ENCODE measurements at places on chromosomes 11 and 22.

DNA sequence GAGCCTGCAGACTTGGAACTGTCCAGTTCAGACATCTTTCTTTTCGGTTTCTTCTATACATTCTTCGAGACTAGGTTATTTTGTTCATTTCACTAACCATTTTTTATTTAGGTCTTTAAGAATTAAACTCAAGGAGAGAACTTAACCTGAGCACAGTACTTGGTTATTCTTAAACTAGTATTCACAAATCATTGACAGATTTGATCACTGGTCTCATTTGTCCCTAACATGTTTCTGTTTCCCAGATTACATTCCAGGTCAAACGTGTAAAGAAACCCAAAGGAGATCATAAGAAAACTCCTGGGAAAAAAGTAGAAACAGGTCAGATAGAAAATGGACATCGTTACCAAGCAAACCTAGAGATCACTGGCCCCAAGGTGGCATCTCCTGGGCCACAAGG is 85.1 kb downstream of the TTC17 start:
- H3K27me3 ChIP-seq, result no peaks in the 10 kb centered on the region
- H3K4me3 ChIP-seq, result no peak overlapping the region
- peaks cover 8% of the 10 kb centered on the region for H3K4me1 ChIP-seq
- peaks cover 56% of the 10 kb centered on the region for H3K36me3 ChIP-seq
- DNase-seq, result no peak
- no peak overlapping the region for H3K27ac ChIP-seq

GRCh38 chr22:41870786-41871185 is 37.9 kb downstream of the SREBF2 start:
- H3K27me3 ChIP-seq, result no peaks in the 10 kb centered on the region
- DNase-seq, result no peak

GRCh38 chr11:17840101-17840548 is 105.5 kb downstream of the KCNC1 start:
- no peaks in the 10 kb centered on the region for H3K4me1 ChIP-seq
- H3K27ac ChIP-seq, result no peak overlapping the region
- peaks cover 7% of the 10 kb centered on the region for H3K36me3 ChIP-seq

DNA sequence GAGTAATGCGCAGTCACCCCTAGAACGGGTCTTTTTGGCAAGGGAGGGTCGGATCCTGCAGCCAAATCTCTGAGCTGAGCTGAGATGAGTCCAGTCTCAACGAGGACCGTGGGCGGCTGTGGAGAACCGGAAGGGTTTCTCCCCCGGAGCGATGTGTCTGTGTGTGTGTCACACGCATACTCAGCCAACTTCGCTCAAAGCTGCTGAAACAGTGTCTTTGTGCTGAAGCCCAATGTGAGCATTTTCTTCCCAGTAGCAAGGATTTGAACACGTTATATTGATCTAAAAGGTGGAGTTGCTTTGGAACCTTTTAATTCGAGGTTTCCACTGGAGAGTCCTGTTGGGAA is 1.4 kb upstream of the CELSR1 start:
- no peak overlapping the region for H3K27ac ChIP-seq
- peaks cover 54% of the 10 kb centered on the region for H3K27me3 ChIP-seq
- no peak for DNase-seq
- no peaks in the 10 kb centered on the region for H3K36me3 ChIP-seq

- no peaks in the 10 kb centered on the region for H3K4me1 ChIP-seq
- no peaks in the 10 kb centered on the region for H3K36me3 ChIP-seq
- no peak overlapping the region for H3K27ac ChIP-seq
- no peak for DNase-seq
- peaks cover 31% of the 10 kb centered on the region for H3K27me3 ChIP-seq
- no peak overlapping the region for H3K4me3 ChIP-seq
Observed at GRCh38 chr22:35605369-35605680, 11.8 kb downstream of the MB start.

DNA sequence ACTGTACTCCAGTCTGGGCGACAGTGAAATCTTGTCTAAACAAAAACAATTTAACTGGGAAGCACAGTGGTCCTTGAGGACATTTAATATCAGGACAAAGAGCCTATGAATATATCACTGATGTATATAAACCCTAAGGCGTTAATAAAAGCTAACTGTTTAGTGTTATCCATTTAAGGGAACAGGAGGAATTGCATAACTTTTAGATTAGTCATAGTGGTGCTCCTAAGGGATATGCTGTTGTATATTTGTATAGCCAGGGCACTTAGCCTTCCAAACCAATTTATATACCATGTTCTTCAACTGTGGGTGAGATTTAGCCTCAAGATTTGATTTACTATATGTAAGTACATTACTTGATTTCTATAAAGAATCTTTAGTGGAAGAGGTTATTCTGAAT is 3.0 kb upstream of the CHEK1 start:
- H3K27me3 ChIP-seq, result no peaks in the 10 kb centered on the region
- no peak overlapping the region for H3K4me3 ChIP-seq
- H3K27ac ChIP-seq, result no peak overlapping the region

DNA sequence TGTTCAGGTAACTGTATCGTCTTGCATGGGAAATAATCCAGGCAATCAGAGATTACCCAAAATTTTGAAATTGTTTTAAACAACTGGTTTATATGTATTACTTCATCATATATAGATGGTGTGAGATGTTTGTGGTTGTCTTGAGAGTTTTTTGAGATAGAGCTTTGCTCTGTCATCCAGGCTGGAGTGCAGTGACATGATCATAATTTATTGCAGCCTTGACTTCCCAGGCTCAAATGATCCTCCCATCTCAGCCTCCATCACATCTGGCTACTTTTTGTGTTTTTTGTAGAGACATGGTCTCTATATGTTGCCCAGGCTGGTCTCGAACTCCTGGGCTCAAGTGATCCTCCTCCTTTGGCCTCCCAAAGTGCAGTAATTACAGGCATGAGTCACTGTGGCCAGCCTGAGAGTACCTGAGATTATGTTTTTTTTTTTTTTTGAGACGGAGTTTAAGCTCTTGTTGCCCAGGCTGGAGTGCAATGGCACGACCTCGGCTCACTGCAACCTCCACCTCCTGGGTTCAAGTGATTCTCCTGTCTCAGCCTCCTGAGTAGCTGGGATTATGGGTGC is 11.5 kb downstream of the CTNND1 start:
- peaks cover 55% of the 10 kb centered on the region for H3K4me1 ChIP-seq
- H3K27me3 ChIP-seq, result no peaks in the 10 kb centered on the region

DNA sequence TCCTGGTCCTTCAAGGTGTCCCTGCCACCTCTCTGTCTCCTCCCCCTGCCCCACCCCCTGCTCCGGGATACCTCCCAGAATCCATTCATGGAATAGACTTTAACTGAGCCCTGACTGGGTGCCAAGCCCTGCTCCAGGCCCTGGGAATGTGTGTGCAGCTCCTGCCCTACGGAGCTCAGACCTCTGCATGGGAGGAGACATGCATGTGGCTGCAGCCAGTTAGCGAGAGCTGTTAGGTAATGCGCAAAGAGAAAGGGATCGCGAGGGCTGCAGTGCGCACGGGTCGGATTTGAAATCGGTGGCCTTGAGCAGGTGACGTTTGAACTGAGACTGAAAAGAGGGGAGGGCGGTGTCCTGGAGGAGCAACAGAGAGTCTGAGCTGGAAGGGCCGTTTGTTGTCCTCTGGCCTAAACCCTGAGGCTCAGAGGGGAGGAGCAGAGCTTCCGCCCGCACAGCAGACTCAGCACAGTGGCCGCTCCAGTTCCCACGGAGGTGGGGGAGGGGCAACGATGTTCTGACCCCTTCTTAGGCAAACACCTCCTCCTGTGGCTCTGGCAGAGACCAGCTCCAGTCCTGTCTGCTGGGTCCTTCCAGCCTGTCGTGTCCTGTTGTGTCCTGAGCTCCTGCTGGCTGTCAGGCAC is 19.8 kb upstream of the LRRC10B start:
- H3K36me3 ChIP-seq, result peaks cover 12% of the 10 kb centered on the region
- H3K4me3 ChIP-seq, result no peak overlapping the region
- no peaks in the 10 kb centered on the region for H3K4me1 ChIP-seq
- peaks cover 6% of the 10 kb centered on the region for H3K27me3 ChIP-seq
- DNase-seq, result no peak
- no peak overlapping the region for H3K27ac ChIP-seq
